Stimulated activated CD8-positive, alpha-beta memory T cell treated with anti-CD3 and anti-CD28 coated beads, Interleukin-4, amount 100 ng/mL, for 1 hour (primary cell): ENCODE measurements at places on chromosomes 3 and 15.

DNA sequence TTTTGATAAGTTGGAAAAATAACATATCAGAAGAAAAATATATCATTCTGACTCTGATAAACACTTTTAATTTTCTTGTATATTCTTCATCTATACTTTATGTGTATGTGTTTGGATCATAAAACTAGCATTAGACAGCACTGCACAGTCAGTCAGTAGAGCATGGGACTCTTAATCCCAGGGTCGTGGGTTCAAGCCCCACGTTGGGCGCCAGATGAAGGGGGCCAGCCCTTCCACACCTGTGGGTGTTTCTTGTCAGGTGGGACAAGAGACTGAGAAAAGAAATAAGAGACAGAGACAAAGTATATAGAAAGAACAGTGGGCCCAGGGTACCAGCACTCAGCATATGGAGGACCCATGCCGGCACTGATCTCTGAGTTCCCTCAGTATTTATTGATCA, 546.0 kb upstream of the NR2F2 start:
- DNase-seq: no peak

DNA sequence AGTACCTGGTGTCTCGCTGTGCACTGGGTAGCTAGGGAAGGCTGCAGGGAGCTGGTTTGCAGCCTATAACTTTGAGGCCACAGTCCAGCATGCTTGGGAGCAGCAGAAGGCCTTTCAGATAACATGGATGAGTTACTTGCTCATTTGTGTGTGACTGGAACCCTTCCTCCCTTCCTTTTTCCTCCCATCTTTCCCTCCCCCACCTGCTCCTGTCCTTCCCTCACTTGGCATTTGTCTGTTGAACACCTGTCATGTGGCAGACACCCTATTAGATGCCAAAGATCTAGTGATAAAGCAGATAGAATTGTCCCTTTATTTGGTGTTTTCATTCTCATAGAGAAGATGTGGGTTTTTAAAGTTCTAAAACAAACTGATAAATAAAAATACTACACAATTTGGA, 71.6 kb downstream of the LRTM1 start:
- DNase-seq: no peak

DNA sequence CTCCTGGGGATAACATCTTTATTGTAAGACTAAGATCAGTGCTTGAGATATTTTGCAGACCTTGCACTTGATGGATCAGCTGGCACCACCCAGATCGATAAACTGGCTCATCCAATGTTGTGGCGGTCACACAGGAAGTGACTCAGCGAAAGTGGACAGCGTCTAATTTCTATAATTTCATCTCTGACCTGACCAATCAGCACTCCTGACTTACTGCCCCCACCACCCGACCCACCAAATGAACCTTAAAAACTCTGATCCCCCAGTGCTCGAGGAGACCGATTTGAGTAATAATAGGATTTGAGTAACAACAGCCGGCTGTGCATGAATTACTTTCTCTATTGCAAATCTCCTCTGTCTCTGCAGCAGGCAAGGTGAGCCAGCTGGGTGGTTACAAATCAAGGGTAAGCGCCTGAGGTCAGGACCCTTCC, 62.7 kb upstream of the RNU6-1 start:
- DNase-seq: no peak

DNA sequence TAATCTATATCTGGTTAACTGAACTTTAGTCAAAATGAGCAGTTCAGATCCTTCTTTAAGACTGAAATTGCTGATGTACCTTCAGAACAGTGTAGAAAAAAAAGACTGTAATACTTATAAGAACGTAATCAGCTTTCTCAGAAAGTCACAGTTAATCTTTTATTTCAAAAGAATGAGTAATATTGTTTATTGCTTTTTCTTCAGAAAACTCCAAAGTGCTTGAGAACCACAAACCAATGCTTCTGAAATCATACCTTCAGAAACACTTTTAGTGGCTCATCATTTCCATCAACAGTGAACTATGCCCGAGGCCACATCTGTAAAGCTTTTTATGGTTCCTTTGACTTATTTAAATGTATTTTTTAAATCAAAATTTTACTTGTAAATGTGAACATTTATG, 33.3 kb upstream of the CLASP2 start:
- no peak for DNase-seq

GRCh38 chr15:31153531-31153930, 52.0 kb upstream of the TRPM1 start:
- DNase-seq: no peak

DNA sequence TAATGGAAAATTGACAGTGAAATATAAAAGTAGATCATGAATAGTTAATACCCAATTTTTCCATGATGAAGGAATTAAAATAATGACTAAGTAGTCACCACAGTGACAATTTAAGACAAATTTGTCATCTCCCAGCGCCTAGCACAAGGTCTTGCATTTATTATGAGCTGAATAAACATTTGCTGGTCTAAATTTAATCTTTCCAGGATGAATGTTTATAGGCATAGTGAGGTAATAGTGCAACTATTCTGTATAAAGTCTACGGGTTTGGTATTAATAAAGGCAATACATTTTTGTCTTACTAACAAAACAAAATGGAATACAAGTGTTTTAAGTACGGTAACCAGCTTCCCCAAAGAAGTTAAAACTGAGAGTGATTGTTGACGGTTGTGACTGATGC, 209.3 kb downstream of the CD47 start:
- no peak for DNase-seq

DNA sequence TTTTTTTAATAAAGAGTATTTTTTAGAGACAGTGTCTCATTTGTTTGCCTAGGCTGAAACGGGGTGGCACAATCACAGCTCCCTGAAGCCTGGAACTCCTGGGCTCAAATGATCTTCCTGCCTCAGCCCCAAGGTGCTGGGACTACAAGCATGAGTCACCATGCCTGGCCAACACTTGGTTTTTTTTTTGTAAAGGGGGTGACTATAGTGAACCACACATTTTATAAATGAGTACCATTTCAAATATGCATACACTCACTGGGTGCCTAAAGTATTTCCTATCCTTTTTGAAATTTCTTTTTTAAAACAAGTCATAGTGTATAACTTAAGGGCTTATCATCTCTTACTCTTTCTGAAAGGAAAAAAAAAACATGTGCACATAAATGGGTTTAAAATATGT, 325.2 kb upstream of the MEIS2 start:
- no peak for DNase-seq

DNA sequence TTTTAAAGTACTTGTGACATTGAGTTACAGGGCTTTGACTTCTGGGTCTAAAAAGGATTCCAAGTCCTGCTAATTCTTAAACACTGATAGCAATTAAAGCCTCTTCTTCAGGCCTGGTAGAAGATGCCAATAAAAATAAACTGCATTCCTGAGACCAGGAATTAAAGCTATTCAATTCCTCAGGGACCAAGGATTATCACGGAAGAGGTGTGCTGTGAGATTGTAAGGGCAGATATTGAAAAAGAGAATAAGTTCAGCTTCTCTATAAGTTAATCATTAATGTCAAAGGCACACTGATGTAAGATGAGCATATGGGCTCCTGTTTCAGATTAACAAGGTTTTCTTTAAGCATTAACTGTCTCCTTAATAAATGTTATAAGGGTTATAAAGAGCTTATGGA, 611.3 kb downstream of the SI start:
- DNase-seq: no peak

DNA sequence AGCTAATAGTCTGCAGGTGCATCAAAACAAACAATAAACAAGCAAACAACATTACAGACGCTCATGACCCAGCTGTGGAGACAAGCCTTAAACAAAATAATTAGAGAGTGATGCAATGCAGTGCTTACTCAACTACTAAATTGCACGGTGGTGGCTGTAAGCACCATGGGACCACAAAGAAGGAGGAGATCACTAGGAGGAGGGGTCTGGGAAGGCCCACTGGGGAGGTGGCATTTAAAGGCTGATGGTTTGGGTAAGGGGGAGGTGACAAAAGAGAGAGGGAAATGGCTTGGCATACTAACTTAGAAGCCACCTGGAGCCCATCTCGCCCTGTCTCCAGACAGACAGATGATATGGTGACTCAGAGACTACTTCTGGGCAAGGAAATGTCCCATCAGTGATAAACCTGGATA, 516.7 kb downstream of the FOXP1 start:
- no peak for DNase-seq

- DNase-seq: no peak
Measured at GRCh38 chr15:58931987-58932588, 1.4 kb downstream of the SLTM start.

- no peak for DNase-seq
Measured at GRCh38 chr3:159280386-159281191, 478.7 kb downstream of the MFSD1 start.

- no peak for DNase-seq
Measured at GRCh38 chr3:11508346-11509172, 135.2 kb downstream of the VGLL4 start.

DNA sequence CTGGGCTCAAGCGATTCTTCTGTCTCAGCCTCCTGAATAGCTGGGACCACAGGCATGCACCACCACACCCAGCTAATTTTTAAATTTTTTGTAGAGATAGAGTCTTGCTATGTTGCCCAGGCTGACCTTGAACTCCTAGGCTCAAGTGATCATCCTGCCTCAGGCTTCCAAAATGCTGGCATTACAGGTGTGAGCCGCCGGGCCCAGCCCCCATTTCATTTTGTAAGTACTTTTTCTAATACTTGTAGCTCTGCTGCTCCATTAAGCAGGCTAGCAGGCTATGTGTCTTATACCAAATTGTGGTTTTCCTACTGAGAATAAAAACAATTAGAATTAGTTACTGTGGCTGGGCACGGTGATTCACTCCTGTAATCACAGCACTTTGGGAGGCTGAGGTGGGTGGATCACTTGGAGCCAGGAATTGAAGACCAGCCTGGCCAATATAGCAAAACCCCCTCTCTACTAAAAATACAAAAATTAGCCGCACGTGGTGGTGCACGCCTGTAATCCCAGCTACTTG, 22.4 kb downstream of the NIPA1 start:
- no peak for DNase-seq

GRCh38 chr15:98395974-98396610, 252.2 kb upstream of the IGF1R start:
- no peak for DNase-seq

GRCh38 chr15:63880744-63881143, 47.0 kb upstream of the HERC1 start:
- no peak for DNase-seq

GRCh38 chr3:111541911-111542483, at the start of gene CD96:
Gene CD96 (plus strand): TSS chr3:111542197. CDS start chr3:111542249, 52 bp downstream.
- DNase-seq: no peak

DNA sequence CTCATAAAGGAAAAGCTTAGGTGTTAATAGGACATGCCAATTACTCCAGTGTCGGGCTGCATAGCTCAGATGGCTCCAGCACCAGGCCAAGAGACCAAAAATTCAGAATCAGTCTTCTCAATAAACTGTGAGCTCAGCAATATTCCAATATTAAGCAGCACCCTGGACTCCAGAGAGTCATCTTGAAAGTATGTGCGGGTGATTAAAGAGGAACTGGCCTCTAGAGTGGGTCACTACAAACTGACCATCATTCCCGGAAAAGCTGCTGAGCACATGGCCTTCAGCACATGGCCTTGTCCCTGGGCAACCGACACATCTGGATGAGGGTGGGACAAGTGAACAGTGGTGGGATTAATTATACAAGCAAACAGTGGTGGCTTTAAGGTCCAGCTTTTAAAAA, 59.0 kb downstream of the MAGI1 start:
- DNase-seq: no peak

- DNase-seq: no peak
Measured at GRCh38 chr3:30655187-30655812, 48.9 kb downstream of the TGFBR2 start.

DNA sequence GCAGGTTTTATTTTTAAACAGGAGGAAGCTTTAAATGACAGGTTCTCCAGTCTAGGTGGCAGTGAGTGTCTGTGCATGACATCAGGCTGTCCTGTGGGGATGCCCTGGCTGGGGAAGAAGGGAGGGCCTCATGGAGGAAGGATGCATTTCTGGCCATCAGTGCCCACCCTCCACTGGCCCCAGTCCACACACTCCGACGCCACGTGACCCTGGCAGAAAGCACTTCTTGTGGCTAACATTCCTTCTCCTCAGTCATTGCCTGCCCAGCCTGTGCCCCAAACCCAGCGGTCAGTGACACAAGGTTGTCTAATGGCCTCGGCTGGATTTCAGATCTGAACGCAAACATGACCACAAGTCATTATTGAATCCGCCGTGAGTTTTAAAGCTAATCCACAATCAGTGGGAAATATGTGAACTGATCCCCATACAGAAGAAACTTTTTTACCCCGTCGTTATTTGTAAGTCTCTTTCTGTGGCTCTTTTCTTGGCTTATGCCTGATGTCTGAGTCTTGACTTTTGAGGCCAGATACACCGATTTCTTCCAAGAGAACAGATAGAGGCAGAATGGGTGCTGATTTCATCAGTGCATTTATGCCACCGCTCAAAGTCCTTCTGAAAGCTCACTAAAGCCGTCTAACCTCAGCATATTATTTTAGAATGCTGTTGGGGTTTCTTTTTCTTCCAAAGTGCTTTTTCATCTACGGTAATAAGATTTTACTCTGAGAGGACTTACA, 17.3 kb upstream of the LRRK1 start:
- DNase-seq: no peak

- DNase-seq: no peak
Measured at GRCh38 chr3:188152660-188153436, 1.1 kb upstream of the LPP start.

DNA sequence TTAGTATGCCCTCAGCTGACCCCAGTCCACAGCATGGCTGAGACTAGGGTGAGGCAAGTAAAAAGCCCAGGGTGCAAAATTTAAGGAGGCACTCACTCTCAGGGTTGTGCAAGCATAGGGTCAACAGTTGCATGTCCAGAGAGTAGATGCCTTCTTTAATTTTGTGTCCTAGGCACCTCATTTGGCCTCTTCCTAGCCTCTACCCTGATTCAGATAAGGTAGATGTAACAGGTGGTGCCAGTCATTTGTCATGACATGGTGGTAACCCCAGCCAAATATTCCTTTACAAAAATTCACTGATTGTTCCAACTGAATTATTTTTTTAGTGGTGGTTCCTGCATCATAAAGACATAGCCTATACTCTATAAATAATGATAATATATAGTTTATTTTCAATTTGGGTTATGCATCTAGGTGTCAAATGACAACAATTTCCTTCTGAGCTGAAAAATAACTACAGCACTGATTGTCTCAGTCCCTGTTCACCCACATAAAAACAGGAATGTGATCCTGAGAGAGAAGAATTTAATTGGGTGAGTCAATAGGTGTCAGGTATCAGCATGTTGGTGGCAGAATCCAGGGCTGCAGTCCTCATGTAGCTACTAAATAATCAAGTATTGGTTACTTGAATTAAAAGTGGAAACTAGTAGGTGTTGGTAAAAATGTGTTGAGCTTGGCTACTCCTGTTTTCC, 44.2 kb upstream of the TIPARP start:
- DNase-seq: no peak

- no peak for DNase-seq
Measured at GRCh38 chr15:92226020-92226612, 167.6 kb upstream of the ST8SIA2 start.

DNA sequence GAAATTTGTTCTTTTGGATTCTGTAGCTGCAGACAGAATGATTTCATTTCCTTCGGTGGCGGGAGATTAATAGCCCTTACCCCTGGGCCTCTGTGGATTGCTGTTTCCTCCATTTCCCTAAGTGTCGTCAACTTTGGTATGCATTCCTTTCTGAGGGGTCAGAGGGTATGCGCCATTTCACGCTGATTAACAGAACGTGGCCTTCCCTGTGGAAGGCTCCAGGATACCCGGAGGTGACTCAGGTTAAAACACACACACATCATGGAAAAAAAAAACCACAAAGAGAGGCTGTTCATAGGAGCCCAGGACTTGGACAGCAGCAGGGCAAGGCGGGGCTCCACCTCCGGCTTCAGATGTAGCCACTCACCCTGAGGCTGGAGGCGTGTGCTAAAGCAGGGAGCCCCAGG, 51.9 kb downstream of the EPHB1 start:
- DNase-seq: no peak

- no peak for DNase-seq
Measured at GRCh38 chr3:128036119-128036518, 16.1 kb upstream of the SEC61A1 start.
